A549 treated with RU486 at 1 μM for 4 hours (cell line): ENCODE measurements at places on chromosomes 13 and 19. TPM values are rescaled to one million over a fixed set of nuclear protein-coding genes. Genes with fewer than 3 reads are reported as not detected.

Gene ZNF333
- 1.9 to 4.0 TPM (median 3.0 TPM) in 5 replicates for total RNA-seq

Gene FSD1
- total RNA-seq, result 7.4 to 9.0 TPM (median 8.4 TPM) in 5 replicates

Gene OVOL3
- total RNA-seq, result 0.31 to 0.80 TPM in 2 of 5 replicates, not detected in the others

Gene TRAPPC5
- total RNA-seq, result 44.6 to 114 TPM (median 102 TPM) in 5 replicates

Gene CYP4F11
- total RNA-seq, result 5.7 to 8.0 TPM (median 6.7 TPM) in 5 replicates

Gene CCNE1
- 22.5 to 26.7 TPM (median 24.9 TPM) in 5 replicates for total RNA-seq

Gene MCEMP1
- total RNA-seq, result not detected in 5 replicates

Gene TCF3
- total RNA-seq, result 45.9 to 72.5 TPM (median 61.9 TPM) in 5 replicates

Gene TOMM40
- 191 to 268 TPM (median 252 TPM) in 5 replicates for total RNA-seq

Gene CEACAM8
- total RNA-seq, result not detected in 5 replicates

Gene FAM124A
- total RNA-seq, result 1.7 to 2.4 TPM (median 2.2 TPM) in 5 replicates

Gene OXGR1
- total RNA-seq, result not detected in 5 replicates

Gene SOX1
- not detected in 5 replicates for total RNA-seq

Gene ADM5
- 3.9 to 6.9 TPM (median 5.9 TPM) in 5 replicates for total RNA-seq

Gene CEACAM20
- total RNA-seq, result 0.05 to 0.14 TPM in 2 of 5 replicates, not detected in the others

Gene SMG9
- total RNA-seq, result 47.4 to 74.6 TPM (median 62.6 TPM) in 5 replicates

Gene ZNF350
- total RNA-seq, result 3.9 to 6.2 TPM (median 5.1 TPM) in 5 replicates

Gene LYPD5
- 0.14 to 0.22 TPM (median 0.15 TPM) in 3 of 5 replicates, not detected in the others for total RNA-seq

Gene NAT14
- 35.9 to 69.5 TPM (median 57.9 TPM) in 5 replicates for total RNA-seq

Gene JSRP1
- 0.44 to 1.00 TPM (median 0.60 TPM) in 4 of 5 replicates, not detected in the other for total RNA-seq

Gene IL27RA
- total RNA-seq, result 9.2 to 10.6 TPM (median 9.8 TPM) in 5 replicates

Gene TMEM59L
- total RNA-seq, result 3.8 to 6.7 TPM (median 5.8 TPM) in 5 replicates

Gene SOHLH2
- total RNA-seq, result not detected in 5 replicates

Gene IFI30
- 10.4 to 22.0 TPM (median 15.3 TPM) in 5 replicates for total RNA-seq

Gene SYNGR4
- total RNA-seq, result 1.9 to 4.4 TPM (median 3.1 TPM) in 5 replicates

Gene LILRA1
- total RNA-seq, result not detected in 5 replicates

Gene CEACAM7
- 0.24 TPM in 1 of 5 replicates, not detected in the others for total RNA-seq

Gene F7
- 0.07 to 0.12 TPM (median 0.07 TPM) in 3 of 5 replicates, not detected in the others for total RNA-seq

Gene ANGPTL4
- total RNA-seq, result 148 to 236 TPM (median 180 TPM) in 5 replicates

Gene NAXD
- total RNA-seq, result 14.1 to 18.5 TPM (median 17.4 TPM) in 5 replicates

Gene ERFL
- total RNA-seq, result 0.23 to 0.41 TPM (median 0.36 TPM) in 5 replicates

Gene PSG11
- total RNA-seq, result 0.15 to 0.46 TPM in 2 of 5 replicates, not detected in the others
